ENCODE measurements at places on chromosomes 1 and 21. TPM values are rescaled to one million over a fixed set of nuclear protein-coding genes. Genes with fewer than 3 reads are reported as not detected.

DNA sequence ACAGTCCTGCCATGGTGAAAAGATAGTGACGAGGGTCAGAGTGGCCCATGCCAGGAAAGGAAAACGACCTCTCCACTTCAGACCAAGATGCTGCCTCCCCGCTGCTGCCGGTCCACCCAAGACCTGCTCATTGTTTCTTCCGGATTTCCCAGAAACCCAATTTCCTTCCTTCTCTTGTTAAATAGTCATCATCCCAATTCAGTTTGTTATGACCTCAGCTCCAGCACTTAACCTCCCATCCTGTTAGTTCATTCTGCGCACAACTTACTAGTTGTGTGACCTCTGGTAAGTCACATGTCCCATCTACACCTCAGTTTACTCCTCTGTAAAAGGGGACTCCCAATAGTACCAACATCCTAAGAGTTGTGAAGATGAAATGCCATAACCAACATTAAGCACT lies 29.9 kb upstream of the PPP1R15B start:
- peaks cover 8% of the 10 kb centered on the region for H3K4me1 ChIP-seq
- no peak overlapping the region for H3K27ac ChIP-seq
- no peaks in the 10 kb centered on the region for H3K27me3 ChIP-seq

- H3K27ac ChIP-seq, result no peak overlapping the region
- H3K4me1 ChIP-seq, result no peaks in the 10 kb centered on the region
- DNase-seq, result peak; percentile 50
- H3K4me3 ChIP-seq, result no peak overlapping the region
- H3K27me3 ChIP-seq, result no peaks in the 10 kb centered on the region
- H3K36me3 ChIP-seq, result no peaks in the 10 kb centered on the region
Measured at GRCh38 chr1:234154320-234155251, 218.7 kb upstream of the COA6 start.

DNA sequence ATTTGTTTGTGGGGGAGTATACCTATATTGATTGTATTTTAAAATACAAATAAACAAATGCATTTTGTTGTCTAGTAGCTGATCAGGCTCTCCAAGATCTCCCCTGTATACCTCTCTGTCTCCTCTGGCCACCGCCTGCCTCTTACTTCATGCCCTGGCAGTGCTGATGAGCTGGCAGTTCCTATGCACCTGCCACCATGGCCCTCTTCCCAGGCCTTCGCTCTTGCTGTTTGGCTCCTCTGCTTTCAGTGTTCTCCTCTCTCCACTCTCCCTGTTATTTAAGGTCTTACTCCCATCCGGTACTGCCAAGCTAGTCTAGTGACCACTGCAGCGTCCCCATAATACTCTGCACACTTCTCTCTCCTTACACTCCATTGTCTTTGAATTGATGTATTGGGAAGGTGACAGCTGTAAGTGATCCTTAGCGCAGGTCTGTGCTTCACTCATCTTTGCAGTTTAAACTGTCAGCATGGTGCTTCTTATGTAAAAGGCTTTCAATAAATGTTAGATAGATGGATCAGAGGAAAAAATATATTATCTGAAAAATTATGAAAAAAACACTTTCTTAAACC lies 88.1 kb upstream of the ATP1A1 start:
- H3K4me3 ChIP-seq, result no peak overlapping the region
- no peaks in the 10 kb centered on the region for H3K4me1 ChIP-seq
- H3K27ac ChIP-seq, result no peak overlapping the region
- no peaks in the 10 kb centered on the region for H3K36me3 ChIP-seq

DNA sequence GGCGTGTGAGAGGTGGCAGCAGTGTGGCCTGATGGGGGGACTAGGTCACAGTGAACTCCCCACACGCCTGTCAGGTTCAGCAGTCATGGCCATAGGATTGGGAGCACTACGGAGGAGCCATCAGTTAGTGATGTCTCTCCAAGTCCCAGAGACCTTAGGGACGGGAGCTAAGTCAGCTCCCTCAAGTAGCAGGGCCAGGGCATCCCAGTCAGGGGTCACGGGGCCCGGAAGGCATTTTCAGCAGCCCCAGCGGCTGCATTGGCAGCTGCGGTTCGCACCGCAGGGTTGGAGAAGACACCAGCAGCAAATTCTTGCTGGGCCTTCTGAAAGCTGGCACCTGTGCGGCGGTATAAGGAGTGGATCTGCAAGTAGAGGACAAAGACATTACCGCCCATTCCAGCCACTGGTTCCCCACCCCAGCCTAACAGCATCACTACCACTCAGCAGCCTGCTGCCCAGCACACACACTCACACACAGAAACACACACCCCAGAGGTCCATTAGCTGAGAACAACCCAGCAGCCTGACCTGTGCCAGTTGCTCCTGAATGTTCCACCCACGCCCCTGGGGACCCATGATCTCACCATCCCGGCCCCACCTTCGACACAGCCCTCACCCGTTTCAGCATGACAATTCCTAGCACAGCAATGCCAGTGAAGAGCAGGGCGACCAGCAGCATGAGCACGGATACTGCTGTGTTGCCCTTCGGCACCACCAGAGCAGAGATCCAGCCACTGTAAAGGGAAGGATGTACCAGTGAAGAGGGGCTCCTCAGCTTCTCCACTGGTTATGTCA lies 972 bp upstream of the ENTREP3 start:
- H3K27me3 ChIP-seq, result no peaks in the 10 kb centered on the region
- H3K4me3 ChIP-seq, result no peak overlapping the region
- no peaks in the 10 kb centered on the region for H3K36me3 ChIP-seq
- H3K4me1 ChIP-seq, result peaks cover 31% of the 10 kb centered on the region
- no peak for DNase-seq

DNA sequence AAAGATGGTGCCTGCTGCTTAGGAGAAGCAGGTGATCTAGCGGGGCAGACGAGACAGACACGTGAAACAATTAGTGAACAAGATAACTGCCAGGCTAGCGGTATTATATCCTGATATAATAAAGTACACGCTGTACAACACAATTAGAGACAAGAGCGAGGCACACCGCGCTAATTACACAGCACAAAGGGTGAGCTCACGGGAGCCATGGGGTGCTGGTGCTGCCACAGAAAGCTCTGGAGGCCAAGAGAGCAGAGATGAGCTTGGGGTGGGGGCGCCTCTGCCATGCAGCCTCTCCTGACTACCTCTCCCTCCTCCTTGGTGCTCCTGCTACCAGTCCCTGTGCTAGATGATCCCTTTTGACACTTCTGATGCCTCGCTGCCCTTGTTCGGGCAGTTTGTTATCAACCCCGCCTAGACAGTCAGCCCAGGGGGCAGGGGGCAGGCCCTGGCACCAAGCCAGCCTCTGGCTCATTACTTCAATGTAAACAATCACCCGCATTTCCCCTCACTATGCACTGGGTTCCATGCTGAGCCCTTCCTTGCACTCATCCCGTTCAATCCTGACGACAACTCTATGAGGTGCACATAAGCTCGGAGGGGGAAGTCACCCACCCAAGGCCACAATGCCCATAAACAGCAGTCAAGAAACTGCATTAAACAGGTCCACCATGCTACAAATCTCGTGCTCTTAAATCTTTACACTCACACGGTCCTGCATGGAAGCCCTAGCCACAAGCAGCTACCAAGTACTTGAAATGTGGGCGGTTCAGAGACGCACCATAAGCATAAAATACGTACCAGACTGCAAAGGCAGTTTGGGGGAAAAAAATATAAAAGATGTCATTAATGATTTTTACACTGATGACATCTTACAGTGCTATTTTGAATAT lies 103.0 kb downstream of the SSBP3 start:
- H3K36me3 ChIP-seq, result no peaks in the 10 kb centered on the region
- no peak overlapping the region for H3K4me3 ChIP-seq
- no peak for DNase-seq
- H3K27me3 ChIP-seq, result no peaks in the 10 kb centered on the region
- H3K4me1 ChIP-seq, result peaks cover 7% of the 10 kb centered on the region
- no peak overlapping the region for H3K27ac ChIP-seq

DNA sequence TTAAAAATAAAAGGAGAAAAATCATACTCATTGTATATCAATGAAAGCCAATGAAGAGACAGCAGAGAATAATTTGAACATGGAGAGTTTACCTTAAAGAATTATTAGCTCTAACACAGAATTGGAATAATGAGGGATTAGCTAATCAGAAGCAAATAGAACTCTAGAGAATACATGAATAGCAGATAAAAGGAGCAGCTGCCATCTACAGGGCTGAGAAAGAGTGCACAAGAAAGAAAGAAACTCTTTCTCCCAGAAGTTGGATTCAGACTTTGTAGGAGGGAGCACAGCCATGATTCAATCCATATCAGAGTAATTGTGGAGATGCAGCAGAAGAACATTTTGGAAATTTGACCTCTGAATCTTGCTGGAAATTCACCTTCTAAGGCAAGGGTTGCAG lies 1171.2 kb downstream of the PLA2G4A start:
- no peaks in the 10 kb centered on the region for H3K27me3 ChIP-seq
- H3K36me3 ChIP-seq, result no peaks in the 10 kb centered on the region
- no peaks in the 10 kb centered on the region for H3K4me1 ChIP-seq
- H3K4me3 ChIP-seq, result no peak overlapping the region
- no peak overlapping the region for H3K27ac ChIP-seq
- DNase-seq, result no peak

DNA sequence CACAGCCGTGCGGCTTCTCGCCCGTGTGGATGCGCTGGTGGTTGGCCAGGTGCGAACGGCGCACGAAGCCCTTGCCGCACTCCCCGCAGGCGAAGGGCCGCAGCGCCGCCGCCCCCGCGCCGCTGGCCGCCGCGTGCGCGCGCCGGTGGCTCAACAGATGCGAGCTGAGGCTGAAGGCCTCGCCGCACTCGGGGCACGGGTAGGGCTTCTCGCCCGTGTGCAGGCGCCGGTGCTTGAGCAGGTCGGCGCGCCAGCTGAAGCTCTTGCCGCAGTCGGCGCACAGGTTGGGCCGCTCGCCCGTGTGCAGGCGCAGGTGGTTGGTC lies 24.9 kb downstream of the ZNF697 start:
- H3K27me3 ChIP-seq, result peaks cover 9% of the 10 kb centered on the region
- H3K36me3 ChIP-seq, result no peaks in the 10 kb centered on the region
- H3K4me3 ChIP-seq, result no peak overlapping the region
- no peak overlapping the region for H3K27ac ChIP-seq

DNA sequence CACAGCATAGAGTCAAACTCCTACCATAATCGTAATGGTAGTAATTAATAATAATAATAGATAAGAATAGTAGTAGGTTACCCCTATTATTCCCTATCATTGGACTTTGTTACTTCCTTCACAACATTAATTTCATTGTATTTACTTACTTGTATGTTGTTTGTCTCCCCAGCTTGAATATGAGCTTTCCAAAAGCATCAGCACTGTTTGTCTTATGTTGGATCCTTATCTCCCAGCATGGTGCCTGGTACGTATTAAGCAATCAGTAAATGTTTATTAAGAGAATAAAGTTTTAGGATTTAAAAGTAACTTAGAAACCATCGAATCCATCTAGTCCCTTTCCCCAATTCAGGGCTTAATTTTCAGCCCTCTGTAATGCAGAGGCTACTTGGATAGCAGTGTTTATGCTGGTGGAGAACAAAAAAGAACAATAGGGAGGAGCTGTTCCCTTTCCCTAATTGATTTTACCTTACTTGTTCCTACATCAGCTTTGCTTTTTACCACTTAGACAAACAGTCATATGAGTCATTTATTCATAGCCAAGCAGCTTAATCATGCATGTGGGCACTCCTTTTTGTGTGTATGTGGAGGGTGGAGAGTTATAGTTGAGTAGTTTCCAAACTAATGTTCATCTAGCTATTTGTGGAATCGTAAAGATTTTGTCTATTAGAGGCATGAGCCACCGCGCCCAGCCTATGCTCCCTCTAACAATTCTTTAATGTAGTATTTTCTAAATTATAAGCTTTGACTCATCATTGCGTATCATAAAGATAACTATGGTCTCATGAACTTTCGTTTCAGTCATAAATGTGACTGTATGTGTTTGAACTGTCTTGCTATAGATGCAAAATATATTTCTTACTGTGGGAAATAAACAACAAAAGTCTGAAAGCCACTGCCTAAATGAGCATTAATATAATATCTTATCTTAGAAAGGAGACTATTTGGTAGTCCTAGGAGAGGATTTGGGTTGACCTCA lies 20.9 kb upstream of the DR1 start:
- H3K27me3 ChIP-seq, result no peaks in the 10 kb centered on the region
- no peak for DNase-seq

DNA sequence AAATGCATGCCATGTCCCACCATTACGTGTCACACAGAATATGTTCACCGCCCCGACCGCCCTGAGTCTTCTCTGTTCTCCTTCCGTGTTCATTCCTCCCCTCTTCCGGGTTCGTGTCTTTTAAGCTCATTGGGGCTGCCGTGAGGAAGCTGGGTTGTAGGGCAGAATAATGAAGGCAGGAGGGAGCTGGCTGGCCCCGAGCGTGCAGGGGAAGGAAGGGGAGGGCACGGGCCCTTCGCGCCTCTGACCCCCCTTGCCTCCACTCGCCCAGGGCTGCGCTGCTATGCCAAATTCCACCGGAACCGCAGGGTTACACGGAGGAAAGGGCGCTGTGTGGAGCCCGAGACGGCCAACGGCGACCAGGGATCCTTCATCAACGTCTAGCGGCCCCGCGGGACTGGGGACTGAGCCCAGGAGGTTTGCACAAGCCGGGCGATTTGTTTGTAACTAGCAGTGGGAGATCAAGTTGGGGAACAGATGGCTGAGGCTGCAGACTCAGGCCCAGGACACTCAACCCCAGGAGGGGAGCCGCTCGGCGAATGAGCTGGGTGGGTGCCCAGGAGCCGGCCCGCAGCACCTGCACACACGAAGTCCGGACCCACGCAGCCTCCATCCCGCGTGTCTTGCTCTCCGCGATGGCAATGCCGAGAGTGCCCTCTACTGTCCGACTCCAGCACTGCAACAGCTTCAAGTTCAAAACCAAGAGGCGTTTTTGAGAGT lies 16.5 kb upstream of the AGTRAP start:
- H3K4me3 ChIP-seq, result peak overlapping the region; percentile 43
- peak; percentile 91 for DNase-seq
- H3K36me3 ChIP-seq, result no peaks in the 10 kb centered on the region
- peaks cover 8% of the 10 kb centered on the region for H3K4me1 ChIP-seq
- no peaks in the 10 kb centered on the region for H3K27me3 ChIP-seq

DNA sequence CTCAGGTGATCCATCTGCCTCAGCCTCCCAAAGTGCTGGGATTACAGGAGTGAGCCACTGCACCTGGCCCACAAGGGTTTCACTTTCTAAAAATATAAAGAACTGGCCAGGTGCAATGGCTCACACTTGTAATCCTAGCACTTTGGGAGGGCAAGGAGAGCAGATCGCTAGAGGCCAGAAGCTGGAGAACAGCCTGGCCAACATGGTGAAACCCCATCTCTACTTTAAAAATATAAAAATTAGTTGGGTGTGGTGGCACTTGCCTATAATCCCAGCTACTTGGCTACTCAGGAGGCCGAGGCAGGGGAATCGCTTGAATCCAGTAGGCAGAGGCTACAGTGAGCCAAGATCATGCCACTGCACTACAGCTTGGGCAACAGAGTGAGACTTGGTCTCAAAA lies 25.7 kb downstream of the MRPL39 start:
- H3K27ac ChIP-seq, result no peak overlapping the region
- H3K36me3 ChIP-seq, result peaks cover 9% of the 10 kb centered on the region
- no peak for DNase-seq
- H3K27me3 ChIP-seq, result no peaks in the 10 kb centered on the region

Gene TNFRSF8
- 0.57 TPM for total RNA-seq

Gene RHD
- total RNA-seq, result not detected

Gene CCDC17
- 8.2 TPM for total RNA-seq
